Mesothelial cell of epicardium (in vitro differentiated cells): ENCODE measurements at places on chromosomes 6 and 20. TPM values are rescaled to one million over a fixed set of nuclear protein-coding genes. Genes with fewer than 3 reads are reported as not detected.

The CDSN gene
- not detected in 3 replicates for total RNA-seq

DNA sequence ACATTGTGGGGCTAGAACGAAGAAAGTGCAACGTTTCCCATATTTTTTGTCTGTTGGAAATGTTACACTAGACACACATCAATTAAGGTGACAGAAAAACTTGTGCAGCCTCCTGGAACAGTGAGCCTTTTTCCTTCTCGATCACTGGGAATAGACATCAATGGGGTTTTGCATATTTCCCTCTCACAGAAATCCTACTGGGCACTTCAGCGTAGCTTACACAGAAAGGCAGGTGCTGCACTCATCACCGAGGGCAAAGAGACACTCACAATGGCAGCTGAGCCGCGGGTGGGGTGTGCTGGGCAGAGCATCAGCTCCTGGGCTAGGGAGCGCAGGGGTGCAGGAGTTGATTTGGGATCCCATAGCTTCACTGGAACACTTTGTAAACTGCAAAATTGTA is 64.5 kb downstream of the THBS2 start:
- no peak for DNase-seq
- H3K27ac ChIP-seq = no peak overlapping the region
- H3K27me3 ChIP-seq = no peaks in the 10 kb centered on the region
- no peak overlapping the region for H3K4me3 ChIP-seq

GRCh38 chr6:111802015-111802414 is 71.2 kb downstream of the FYN start:
- no peak for DNase-seq
- H3K36me3 ChIP-seq = peaks cover 7% of the 10 kb centered on the region
- no peaks in the 10 kb centered on the region for H3K27me3 ChIP-seq
- no peak overlapping the region for H3K27ac ChIP-seq
- peaks cover 12% of the 10 kb centered on the region for H3K4me1 ChIP-seq

The SPINT4 gene
- not detected in 3 replicates for total RNA-seq

- no peak for DNase-seq
- no peaks in the 10 kb centered on the region for H3K4me1 ChIP-seq
- H3K27me3 ChIP-seq = no peaks in the 10 kb centered on the region
- no peak overlapping the region for H3K27ac ChIP-seq
Observed at GRCh38 chr6:92297101-92297500, 1122.3 kb downstream of the EPHA7 start.

DNA sequence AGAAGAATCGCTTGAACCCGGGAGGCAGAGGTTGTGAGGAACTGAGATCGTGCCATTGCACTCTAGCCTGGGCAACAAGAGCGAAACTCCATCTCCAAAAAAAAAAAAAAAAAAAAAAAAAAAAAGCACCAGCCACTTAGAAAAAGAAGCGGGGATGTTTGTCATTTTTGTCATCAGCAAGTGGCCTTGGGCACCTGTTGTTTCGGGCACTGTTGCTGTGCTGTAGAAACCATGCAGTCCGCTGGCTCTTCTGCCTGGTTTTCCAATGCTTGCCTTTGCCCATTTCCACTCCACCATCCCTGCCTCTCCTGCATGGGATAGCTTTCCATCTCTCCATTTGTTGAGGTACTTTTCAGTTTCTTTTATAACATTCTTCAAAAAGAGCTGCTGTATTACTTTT is 129.3 kb downstream of the ARID1B start:
- DNase-seq = no peak
- peaks cover 11% of the 10 kb centered on the region for H3K4me1 ChIP-seq
- no peak overlapping the region for H3K4me3 ChIP-seq
- H3K27ac ChIP-seq = no peak overlapping the region
- H3K27me3 ChIP-seq = no peaks in the 10 kb centered on the region
- peaks cover 9% of the 10 kb centered on the region for H3K36me3 ChIP-seq

DNA sequence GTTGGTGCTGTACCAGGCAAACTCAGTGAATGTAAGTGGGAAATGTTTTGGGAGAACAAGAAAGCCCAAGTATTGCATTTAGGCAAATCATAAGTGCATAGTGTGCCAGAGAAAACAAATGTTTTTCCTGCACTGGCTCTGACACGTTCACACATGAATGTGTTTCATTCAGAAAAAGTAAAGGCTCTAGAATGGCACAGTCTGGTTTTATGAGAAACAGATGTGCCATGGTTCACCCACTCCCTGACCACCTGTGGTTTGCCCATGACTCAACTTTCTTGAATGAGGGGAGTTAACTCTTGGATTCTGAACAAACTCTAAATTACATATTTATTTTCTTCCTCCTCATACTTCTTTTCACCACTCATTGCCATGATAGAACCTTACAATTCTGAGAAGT is 126.9 kb downstream of the KCNQ5 start:
- no peak overlapping the region for H3K27ac ChIP-seq
- no peaks in the 10 kb centered on the region for H3K36me3 ChIP-seq
- no peak overlapping the region for H3K4me3 ChIP-seq
- no peaks in the 10 kb centered on the region for H3K27me3 ChIP-seq

DNA sequence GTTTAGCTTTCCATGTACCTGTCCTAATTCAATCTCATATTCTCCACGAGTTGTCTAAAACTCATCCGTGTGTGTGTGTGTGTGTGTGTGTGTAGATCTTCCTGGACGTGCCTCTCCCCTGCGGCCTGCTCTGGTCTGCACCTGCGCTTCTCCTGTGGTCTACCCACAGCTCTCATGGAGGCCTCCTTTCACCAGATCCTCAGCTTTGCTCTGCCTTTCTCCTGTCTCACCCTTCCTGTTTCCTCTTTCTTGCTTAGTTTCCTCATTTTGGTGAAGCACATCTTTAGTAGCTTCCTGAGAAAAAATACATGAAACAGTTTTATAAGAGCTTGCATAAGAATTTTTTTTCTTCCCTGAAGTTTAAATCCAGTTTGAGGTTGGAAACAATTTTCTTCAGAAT is 18.1 kb downstream of the SLX4IP start:
- no peak overlapping the region for H3K4me3 ChIP-seq
- no peaks in the 10 kb centered on the region for H3K4me1 ChIP-seq
- no peak for DNase-seq
- H3K27ac ChIP-seq = no peak overlapping the region
- peaks cover 10% of the 10 kb centered on the region for H3K36me3 ChIP-seq

The RIPOR3 gene
- 18.8 to 20.0 TPM (median 19.2 TPM) in 3 replicates for total RNA-seq

The BFSP1 gene
- total RNA-seq = 5.2 to 5.8 TPM (median 5.7 TPM) in 3 replicates

The HLA-C gene
- total RNA-seq = 121 to 132 TPM (median 125 TPM) in 3 replicates

GRCh38 chr20:58256307-58256706 is 27.9 kb upstream of the ANKRD60 start:
- no peaks in the 10 kb centered on the region for H3K27me3 ChIP-seq
- H3K27ac ChIP-seq = no peak overlapping the region
- no peak for DNase-seq
- H3K4me1 ChIP-seq = no peaks in the 10 kb centered on the region
- H3K36me3 ChIP-seq = peaks cover 40% of the 10 kb centered on the region
- no peak overlapping the region for H3K4me3 ChIP-seq

- H3K4me1 ChIP-seq = peaks cover 13% of the 10 kb centered on the region
- no peaks in the 10 kb centered on the region for H3K27me3 ChIP-seq
- no peaks in the 10 kb centered on the region for H3K36me3 ChIP-seq
- peak overlapping the region; percentile 35 for H3K27ac ChIP-seq
- H3K4me3 ChIP-seq = no peak overlapping the region
Observed at GRCh38 chr6:81172056-81172740, 580.3 kb downstream of the TENT5A start.

DNA sequence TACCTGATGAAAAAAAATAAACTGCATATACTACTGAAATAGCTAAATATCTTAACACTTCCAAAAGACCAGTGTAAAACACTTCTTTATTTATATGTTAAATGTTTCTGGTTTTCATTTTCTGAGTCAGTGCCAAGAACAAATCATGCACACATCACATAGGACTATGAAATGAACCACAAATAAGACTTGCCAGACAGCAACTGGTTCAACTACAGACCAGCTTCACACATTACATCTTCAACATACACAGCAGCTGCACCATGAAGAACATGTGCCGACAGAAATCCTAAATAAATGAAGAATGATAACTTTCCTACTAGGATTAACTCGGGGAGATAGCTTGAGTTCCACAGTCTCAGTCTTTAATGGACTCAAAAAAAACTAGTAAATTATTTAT is 168.3 kb upstream of the STXBP5 start:
- H3K27me3 ChIP-seq = no peaks in the 10 kb centered on the region
- DNase-seq = no peak
- no peaks in the 10 kb centered on the region for H3K36me3 ChIP-seq
- H3K4me1 ChIP-seq = peaks cover 1% of the 10 kb centered on the region
- H3K4me3 ChIP-seq = no peak overlapping the region
- no peak overlapping the region for H3K27ac ChIP-seq

The GSTA5 gene
- total RNA-seq = not detected in 3 replicates

DNA sequence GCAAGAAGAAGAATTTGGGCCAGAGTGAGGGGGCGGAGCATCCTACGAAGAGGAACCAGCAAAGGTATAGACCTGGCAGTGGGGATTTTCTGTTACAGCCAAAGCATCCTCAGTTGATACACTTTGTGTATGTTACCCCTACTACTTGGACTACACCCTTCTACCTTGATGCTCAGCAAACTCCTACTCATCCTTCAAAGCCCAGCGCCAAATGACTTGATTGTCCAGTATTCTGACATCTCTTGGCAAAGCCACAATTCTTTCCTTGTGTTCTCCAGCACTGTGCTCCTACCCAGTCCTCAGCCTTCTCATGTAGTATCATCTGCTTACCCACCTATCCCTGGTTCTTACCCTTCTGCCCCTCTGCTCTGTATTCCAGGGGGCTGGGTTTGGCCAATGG is 21.7 kb upstream of the CTNNBL1 start:
- H3K4me1 ChIP-seq = peaks cover 6% of the 10 kb centered on the region
- no peak overlapping the region for H3K4me3 ChIP-seq
- no peaks in the 10 kb centered on the region for H3K36me3 ChIP-seq
- H3K27ac ChIP-seq = no peak overlapping the region
- H3K27me3 ChIP-seq = peaks cover 80% of the 10 kb centered on the region
- no peak for DNase-seq

- H3K36me3 ChIP-seq = no peaks in the 10 kb centered on the region
- H3K4me1 ChIP-seq = peaks cover 26% of the 10 kb centered on the region
- no peak overlapping the region for H3K4me3 ChIP-seq
- no peaks in the 10 kb centered on the region for H3K27me3 ChIP-seq
- DNase-seq = no peak
- H3K27ac ChIP-seq = peak overlapping the region; percentile 87
Observed at GRCh38 chr6:108002365-108003221, 44.6 kb upstream of the SEC63 start.

DNA sequence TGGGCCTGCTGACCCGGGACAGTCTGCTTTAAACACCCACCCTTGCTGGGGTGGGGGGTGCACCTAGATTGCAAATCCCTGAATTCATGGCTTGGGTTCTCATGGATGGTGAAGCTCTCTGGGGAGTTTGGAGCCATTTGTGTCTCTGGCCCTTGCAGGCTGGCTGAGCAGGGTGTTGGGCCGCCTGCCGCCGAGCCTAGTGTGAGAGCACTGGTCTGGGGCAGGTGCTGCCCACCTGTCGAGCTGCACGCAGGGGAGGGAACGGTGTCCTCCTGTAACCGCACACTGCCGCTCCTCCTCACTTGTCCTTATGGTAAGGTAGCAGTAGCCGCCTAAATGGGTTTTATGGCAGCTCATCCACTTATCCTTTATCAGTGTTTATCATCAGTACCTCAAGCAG is 143.9 kb downstream of the DTNBP1 start:
- peaks cover 70% of the 10 kb centered on the region for H3K36me3 ChIP-seq
- no peak overlapping the region for H3K27ac ChIP-seq
- H3K27me3 ChIP-seq = no peaks in the 10 kb centered on the region
- no peaks in the 10 kb centered on the region for H3K4me1 ChIP-seq

- peaks cover 13% of the 10 kb centered on the region for H3K36me3 ChIP-seq
- no peak for DNase-seq
- no peak overlapping the region for H3K27ac ChIP-seq
Observed at GRCh38 chr20:37984018-37984785, 49.1 kb downstream of the TTI1 start.

The CCN6 gene
- total RNA-seq = not detected in 3 replicates

DNA sequence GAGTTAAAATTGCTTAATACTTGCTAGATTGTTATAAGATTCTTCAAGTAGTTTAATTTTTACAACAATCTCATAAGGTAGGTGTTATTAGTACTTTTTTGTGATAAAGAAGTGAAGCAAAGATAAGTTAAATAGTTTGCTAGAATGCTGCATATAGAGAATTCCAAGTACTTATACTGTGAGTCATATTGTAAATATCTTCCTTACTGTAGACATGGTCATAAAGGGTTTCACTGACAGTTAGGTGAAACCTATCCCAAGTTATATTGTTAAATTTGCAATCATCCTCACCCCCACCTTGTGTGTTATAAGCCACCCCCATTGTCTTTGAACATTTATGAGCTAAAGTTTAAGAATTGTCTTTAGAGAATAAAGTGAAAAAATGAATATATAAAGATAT is 142.0 kb downstream of the FAM83B start:
- H3K4me3 ChIP-seq = no peak overlapping the region
- no peaks in the 10 kb centered on the region for H3K4me1 ChIP-seq
- H3K27me3 ChIP-seq = no peaks in the 10 kb centered on the region
- H3K36me3 ChIP-seq = no peaks in the 10 kb centered on the region
- no peak overlapping the region for H3K27ac ChIP-seq
- no peak for DNase-seq

- no peak overlapping the region for H3K4me3 ChIP-seq
- DNase-seq = peak; percentile 41
- no peak overlapping the region for H3K27ac ChIP-seq
- no peaks in the 10 kb centered on the region for H3K27me3 ChIP-seq
Observed at GRCh38 chr6:54717849-54718455, 128.6 kb upstream of the FAM83B start.

The TRAPPC3L gene
- total RNA-seq = 1.7 to 2.3 TPM (median 2.1 TPM) in 3 replicates

- H3K36me3 ChIP-seq = peaks cover 5% of the 10 kb centered on the region
- no peak overlapping the region for H3K4me3 ChIP-seq
- peaks cover 37% of the 10 kb centered on the region for H3K4me1 ChIP-seq
- no peaks in the 10 kb centered on the region for H3K27me3 ChIP-seq
- peak overlapping the region; percentile 82 for H3K27ac ChIP-seq
- no peak for DNase-seq
Observed at GRCh38 chr20:38109591-38110524, 55.2 kb downstream of the TGM2 start.

DNA sequence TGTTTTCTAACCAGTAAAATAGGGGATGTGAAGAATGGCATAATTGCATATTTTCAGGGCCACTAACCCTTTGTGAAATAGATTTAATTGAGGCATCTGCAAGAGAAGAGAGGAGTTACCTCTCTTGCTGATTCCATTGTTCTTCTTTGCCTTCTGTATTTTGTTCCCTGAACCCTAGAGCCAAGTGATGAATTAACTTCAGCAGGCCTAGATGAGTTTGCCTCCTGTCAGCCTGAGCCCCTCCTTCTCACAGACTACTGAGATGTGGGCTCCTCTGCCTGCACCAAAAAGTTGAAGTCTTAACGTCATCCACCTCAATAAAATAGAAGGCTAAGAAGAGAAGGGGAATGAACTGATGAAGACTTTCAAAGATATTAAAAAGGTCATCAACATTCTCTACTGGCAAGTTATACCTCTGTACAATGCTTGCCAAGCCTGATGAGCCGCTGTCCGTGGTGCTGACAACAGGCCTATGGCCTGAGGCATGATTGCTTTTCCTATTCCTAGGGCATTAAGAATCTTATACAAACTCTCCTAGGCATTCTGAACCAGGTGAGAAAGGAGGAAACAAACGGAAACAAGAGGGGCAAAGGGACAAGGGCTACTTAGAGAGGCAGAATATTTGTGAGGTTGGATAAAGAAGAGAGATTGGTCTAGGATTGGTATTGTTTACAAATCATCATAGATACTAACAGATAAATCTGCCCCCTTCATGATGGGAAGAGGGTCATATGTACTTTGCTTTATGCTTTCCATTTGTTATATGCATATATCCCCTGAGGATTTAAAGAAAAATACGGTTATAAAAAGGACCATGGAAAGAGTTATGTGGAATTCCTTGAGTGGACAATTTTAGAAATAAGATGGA is 46.8 kb downstream of the CD24 start:
- H3K4me1 ChIP-seq = peaks cover 2% of the 10 kb centered on the region
- DNase-seq = peak; percentile 85
- peaks cover 2% of the 10 kb centered on the region for H3K27me3 ChIP-seq
- no peak overlapping the region for H3K27ac ChIP-seq
- no peaks in the 10 kb centered on the region for H3K36me3 ChIP-seq
- no peak overlapping the region for H3K4me3 ChIP-seq
